ENCODE measurements at places on chromosomes 3 and 15.
A peak's percentile ranks its signal among the peaks of the same experiment; 100 is the strongest.

GRCh38 chr3:28916713-28917499 is 364.0 kb upstream of the RBMS3 start:
- DNase-seq = no peak

DNA sequence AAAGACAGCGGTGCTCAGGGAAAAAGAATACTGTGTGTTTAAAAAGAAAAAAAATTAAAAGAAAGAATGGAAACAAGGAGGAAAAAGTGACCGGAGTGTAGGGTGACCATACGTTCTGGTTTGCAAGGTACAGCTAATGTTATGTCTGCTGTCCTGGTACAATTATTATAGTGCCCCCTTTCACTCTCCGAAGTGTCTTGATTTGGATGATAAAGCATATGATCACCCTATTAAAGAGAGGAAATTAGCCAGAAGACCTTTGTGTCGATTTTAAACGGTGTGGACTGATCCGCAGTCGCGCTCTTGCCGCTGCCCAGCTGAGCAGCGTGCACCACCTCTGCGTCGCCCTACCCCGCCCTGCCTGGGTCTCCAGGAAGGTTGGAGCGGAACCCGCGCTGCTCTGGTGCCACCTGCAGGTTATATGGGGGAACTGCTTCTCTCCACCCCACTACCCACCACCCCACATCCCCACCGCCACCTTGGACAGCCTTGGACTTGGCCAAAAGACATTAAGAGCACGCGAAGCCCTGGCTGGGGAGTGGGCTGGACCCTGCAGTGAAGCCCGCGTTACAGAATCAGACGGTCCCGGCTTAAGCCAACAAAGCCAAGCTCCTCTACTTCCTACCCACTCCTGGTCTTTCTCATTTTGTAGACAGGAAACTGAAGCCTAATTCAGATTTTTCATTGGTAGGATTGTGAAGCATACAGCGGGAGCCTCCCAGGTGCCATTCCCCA is 41.2 kb upstream of the UBE2Q2 start:
- DNase-seq = peak; percentile 88

- no peak for DNase-seq
Measured at GRCh38 chr3:160981217-160981938, 123.8 kb downstream of the B3GALNT1 start.

DNA sequence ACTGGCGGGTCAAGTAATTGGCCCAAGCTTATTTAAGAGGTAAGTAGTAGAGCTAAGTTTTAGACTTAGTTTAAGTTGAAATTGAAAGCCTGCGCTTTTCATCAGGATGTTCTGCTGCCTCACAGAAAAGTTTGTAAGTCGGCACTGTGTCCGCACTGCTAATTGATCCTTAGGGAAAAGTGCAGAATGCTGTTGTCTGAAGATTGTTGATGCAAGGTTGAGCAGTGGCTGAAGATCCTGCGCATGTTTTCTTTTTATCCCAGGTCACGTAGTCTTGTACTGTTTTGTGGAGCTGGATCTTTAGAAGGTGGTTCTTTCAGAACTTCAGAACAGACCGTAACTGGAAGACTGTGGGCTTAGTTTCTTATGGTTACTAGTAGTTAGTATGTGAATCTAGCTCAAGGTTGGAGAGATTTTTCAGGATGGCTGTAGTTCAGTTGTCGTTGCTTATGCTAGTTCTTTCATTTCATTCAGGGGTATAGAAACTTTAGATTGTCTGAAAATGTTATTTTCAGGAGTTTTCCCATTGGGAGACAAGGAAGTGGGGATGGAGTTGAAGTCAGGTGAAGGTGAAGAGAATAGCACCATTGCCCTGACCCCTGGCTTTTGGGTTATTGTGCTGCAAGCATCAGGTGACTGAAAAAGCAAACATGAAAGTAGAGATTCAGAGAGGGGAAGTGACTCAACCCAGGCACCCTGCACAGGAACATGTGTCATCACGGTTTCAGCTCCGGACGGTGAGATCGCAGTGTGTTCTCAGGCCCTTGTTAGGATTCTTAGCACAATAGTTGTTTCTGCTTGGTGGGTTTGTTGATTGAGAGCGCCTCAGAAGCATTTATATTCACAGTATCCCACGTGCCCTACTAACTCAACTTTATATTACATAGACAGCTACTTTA is 32.8 kb downstream of the AKAP13 start:
- no peak for DNase-seq

- DNase-seq = no peak
Measured at GRCh38 chr3:24270204-24270691, 224.4 kb downstream of the THRB start.

DNA sequence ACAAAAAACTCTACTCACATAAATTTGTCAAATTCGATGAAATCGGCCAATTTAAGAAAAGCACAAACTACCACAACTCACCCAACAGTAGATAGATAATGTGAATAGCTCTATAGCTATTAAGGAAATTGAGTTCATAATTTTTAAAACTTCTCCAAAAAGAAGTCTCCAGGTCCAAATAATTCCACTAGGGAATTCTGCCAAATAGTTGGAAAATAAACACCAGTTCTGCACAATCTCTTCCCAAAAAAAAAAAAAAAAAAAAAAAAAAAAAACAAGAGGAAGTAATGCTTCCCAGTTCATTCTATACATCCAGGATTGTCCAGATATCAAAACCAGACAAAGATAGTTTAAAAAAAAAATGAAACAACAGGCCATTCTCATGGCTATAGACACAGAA is 164.2 kb downstream of the POLR2M start:
- no peak for DNase-seq

DNA sequence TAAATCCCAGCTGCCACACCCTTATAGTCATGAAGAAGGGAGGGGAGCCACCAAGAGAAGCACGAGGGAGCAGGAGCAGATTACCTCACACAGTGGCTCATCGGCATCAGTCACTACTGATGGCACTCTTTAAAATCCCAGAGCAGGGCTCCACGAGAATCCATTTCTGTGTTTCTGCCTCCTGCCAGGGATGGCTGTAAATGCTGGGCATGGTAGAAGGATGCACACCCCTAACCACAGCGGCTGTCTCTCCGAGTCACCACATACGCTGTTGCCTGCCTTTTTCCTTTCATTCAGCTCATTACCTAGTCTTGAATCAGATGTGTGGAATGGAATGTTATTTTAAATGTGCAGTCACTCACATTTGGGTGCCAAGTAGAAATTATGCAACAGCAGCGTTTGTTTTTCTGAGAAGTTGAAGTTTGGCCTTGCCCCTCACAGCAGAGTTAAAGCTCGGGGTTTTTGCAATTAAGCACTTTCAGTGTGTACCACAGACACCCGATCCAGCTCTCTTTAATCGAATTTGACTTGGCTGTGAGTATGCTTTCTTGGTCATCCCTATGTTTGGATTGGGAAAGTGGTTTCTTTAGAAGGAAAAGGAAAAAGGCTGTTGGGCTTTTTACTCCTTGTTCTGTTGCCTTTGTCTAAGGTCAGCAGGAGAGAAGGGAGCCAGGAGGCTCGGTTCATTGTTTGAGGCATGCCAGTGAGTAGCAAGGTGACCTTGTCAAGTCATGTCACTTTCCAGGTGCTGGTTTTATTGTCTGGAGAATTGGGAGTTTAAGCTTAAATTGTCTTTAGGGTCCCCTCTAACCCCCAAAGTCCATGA is 284.2 kb upstream of the TPM1 start:
- no peak for DNase-seq

GRCh38 chr15:40892447-40893012 is 1.7 kb upstream of the VPS18 start:
- no peak for DNase-seq
